ENCODE measurements at places on chromosomes 1 and 21. TPM values are rescaled to one million over a fixed set of nuclear protein-coding genes. Genes with fewer than 3 reads are reported as not detected.

DNA sequence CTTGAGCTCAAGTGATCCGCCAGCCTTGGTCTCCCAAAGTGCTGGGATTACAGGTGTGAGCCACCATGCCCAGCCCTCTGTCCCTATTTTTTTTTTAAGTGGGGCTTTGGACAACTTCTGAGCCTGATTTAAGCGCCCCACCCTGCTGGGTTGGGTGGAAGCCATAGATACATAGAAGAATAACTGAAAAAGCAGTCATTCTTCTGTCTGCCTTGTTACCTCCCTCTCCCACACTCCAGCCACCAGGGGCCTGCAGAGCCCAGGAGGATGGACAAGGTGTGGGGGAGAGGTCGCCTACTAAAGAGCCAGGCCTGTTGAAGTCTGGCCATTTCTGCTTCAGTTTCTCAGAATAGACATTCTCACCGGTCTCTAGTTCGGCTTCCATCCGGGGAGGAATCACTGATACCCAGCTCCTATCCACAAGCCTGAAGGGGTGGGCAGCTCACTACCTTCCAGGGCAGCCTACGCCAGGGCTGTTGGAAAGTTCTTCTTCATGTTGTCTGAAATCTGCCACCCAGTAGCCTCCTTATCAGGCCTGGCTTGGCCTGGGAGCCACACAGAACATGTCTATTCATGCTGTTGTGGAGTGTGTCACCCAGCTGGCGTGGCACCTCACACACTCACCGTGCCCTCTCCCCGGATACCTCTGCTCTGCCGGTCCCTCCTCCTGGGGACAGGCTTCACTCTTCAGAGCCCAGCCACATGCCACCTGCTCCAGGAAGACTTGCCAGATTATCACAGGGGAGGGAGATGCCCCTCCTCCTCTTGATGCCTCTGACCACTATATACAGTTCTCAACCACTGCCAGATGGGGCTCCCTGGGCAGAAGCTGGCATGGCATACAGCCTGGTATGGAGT is 27.7 kb downstream of the KNCN start:
- no peak overlapping the region for H3K27ac ChIP-seq
- H3K27me3 ChIP-seq = peaks cover 47% of the 10 kb centered on the region
- DNase-seq = no peak
- no peaks in the 10 kb centered on the region for H3K4me1 ChIP-seq

DNA sequence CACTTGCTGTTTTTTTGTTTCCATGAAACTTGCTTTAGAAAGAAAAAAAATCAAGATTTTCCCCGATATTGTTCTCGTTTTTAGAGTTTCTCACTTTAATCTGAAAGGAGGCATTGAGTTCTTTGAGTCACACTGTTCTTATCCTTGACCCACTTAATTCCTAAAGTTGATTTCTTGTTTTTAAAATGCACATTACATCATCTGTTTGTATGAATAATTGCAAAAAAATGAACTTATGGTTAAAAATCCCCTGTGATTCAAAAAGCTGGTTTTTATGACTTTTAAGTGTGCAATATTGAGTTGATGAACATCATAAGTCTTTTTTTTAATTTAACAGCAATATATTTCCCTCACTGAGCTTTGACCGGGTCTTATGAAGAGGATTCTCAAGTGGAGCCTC is 131.6 kb downstream of the SNX7 start:
- no peak overlapping the region for H3K4me3 ChIP-seq
- no peak for DNase-seq
- H3K27ac ChIP-seq = no peak overlapping the region
- no peaks in the 10 kb centered on the region for H3K36me3 ChIP-seq

- no peak overlapping the region for H3K4me3 ChIP-seq
- H3K27me3 ChIP-seq = no peaks in the 10 kb centered on the region
- H3K27ac ChIP-seq = no peak overlapping the region
- no peaks in the 10 kb centered on the region for H3K36me3 ChIP-seq
- peak; percentile 1 for DNase-seq
These were observed 34.5 kb downstream of the TMPRSS15 start for GRCh38 chr21:18369115-18369514.

- no peak overlapping the region for H3K27ac ChIP-seq
- DNase-seq = no peak
- H3K4me1 ChIP-seq = no peaks in the 10 kb centered on the region
- H3K4me3 ChIP-seq = no peak overlapping the region
These were observed 413.8 kb upstream of the NFIA start for GRCh38 chr1:60668585-60668984.

- peaks cover 39% of the 10 kb centered on the region for H3K27me3 ChIP-seq
- H3K4me1 ChIP-seq = no peaks in the 10 kb centered on the region
- no peak overlapping the region for H3K4me3 ChIP-seq
- H3K27ac ChIP-seq = no peak overlapping the region
These were observed 4.9 kb downstream of the CR2 start for GRCh38 chr1:207459008-207459407.

GRCh38 chr1:172915271-172915670 is 135.5 kb downstream of the TNFSF18 start:
- no peak overlapping the region for H3K4me3 ChIP-seq
- H3K27ac ChIP-seq = peak overlapping the region; percentile 62
- H3K36me3 ChIP-seq = no peaks in the 10 kb centered on the region
- peaks cover 70% of the 10 kb centered on the region for H3K4me1 ChIP-seq
- H3K27me3 ChIP-seq = no peaks in the 10 kb centered on the region

GRCh38 chr1:211538287-211538686 is 40.7 kb downstream of the SLC30A1 start:
- H3K27ac ChIP-seq = no peak overlapping the region
- DNase-seq = no peak
- no peaks in the 10 kb centered on the region for H3K27me3 ChIP-seq
- peaks cover 14% of the 10 kb centered on the region for H3K4me1 ChIP-seq
- H3K36me3 ChIP-seq = no peaks in the 10 kb centered on the region
- no peak overlapping the region for H3K4me3 ChIP-seq

DNA sequence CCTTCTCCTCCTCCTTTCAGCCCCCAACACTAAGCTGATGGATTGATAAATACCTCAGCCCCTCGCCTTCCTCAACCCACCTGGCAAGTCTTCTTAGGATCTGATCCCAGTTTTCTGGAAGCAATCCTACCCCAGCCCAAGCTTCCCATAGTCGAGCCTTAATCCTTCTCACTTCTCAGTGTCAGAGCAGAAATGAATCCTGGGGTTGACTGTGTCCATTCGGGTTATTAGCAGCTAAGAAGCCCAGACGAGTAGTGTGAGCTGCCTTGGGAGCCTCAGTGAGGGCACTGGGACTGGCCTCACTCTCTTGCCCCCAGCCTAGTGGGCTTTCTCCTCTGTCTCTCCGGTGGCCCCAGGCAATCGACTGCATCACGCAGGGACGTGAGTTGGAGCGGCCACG is 12.4 kb upstream of the PEAR1 start:
- no peaks in the 10 kb centered on the region for H3K36me3 ChIP-seq
- H3K4me1 ChIP-seq = peaks cover 7% of the 10 kb centered on the region
- no peak overlapping the region for H3K4me3 ChIP-seq
- peaks cover 17% of the 10 kb centered on the region for H3K27me3 ChIP-seq
- H3K27ac ChIP-seq = no peak overlapping the region
- no peak for DNase-seq

DNA sequence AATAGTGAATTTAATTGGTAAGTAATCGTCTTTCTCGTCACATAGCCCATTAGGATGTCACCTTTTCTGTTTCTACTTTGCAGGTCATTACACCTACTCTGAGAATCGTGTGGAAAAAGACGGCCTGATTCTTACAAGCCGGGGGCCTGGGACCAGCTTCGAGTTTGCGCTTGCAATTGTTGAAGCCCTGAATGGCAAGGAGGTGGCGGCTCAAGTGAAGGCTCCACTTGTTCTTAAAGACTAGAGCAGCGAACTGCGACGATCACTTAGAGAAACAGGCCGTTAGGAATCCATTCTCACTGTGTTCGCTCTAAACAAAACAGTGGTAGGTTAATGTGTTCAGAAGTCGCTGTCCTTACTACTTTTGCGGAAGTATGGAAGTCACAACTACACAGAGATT is 23.3 kb downstream of the PARK7 start:
- H3K4me3 ChIP-seq = no peak overlapping the region
- H3K4me1 ChIP-seq = no peaks in the 10 kb centered on the region
- no peak overlapping the region for H3K27ac ChIP-seq
- peaks cover 16% of the 10 kb centered on the region for H3K36me3 ChIP-seq
- no peaks in the 10 kb centered on the region for H3K27me3 ChIP-seq

DNA sequence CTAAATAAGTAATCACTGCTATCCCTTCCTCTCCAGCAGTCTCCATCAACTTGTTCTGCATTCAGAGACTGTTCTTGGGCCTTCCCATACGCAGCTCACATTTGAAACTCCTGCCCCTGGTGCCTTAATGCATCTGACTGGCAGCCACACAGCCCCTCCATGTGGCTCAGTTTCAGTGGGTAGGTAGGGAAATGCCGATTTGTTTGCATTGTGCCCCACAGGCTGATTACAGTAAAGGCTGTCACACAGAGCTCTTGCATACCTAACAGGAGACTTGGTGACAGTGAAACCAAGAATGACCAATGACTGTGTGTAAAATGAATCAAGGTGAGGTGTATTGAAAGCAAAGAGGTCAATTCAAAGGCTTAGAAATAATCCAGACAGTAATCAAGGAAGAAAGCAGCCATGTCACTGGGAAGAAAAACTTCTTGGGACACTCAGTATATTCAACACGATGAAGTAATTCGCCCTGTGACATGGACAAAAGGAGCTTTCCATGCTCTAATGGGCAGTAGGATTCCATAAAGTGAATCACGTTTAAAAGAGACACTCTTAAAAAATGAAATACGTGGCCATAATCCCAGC is 12.7 kb upstream of the B3GALNT2 start:
- no peak for DNase-seq
- no peaks in the 10 kb centered on the region for H3K36me3 ChIP-seq
- no peaks in the 10 kb centered on the region for H3K4me1 ChIP-seq
- H3K27me3 ChIP-seq = no peaks in the 10 kb centered on the region
- no peak overlapping the region for H3K4me3 ChIP-seq

- no peaks in the 10 kb centered on the region for H3K4me1 ChIP-seq
- no peaks in the 10 kb centered on the region for H3K36me3 ChIP-seq
- no peak overlapping the region for H3K27ac ChIP-seq
- peak; percentile 51 for DNase-seq
These were observed 131.3 kb downstream of the NTPCR start for GRCh38 chr1:233081735-233082134.

- no peak overlapping the region for H3K27ac ChIP-seq
- no peaks in the 10 kb centered on the region for H3K27me3 ChIP-seq
- H3K36me3 ChIP-seq = no peaks in the 10 kb centered on the region
These were observed 50.2 kb downstream of the RABGAP1L start for GRCh38 chr1:174209347-174210187.

Gene RNF223
- not detected for polyA plus RNA-seq

Gene KRTAP7-1
- not detected for polyA plus RNA-seq

Gene RGL1
- 18.0 TPM for polyA plus RNA-seq

Gene RNF2
- 10.3 TPM for polyA plus RNA-seq

Gene SEMA6C
- polyA plus RNA-seq = 71.9 TPM

Gene CCDC17
- polyA plus RNA-seq = 1.2 TPM

Data from endothelial cell of umbilical vein (primary cell).